ENCODE measurements at places on chromosomes 2 and 18.

DNA sequence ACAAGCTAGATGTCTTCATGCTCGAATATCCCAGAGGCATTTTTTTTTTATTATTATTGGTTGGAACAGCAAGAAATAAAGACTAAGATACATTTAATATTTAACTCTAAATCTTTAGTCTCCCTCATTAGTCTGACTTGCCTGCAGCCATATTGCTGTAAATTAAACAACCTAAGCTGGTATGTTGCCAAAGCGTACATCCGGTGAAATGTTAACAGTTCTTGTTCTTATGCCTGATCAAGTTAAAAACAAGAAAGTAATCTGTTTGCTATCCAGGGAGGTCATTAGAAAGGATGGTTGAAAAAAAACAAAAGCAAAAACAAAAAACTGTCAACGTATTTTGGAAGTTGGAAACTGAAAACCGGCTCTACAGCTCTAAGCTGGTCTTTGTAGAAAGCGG, 125.9 kb upstream of the NABP1 start:
- no peak for DNase-seq

GRCh38 chr2:7377916-7378569, 460.8 kb downstream of the RNF144A start:
- DNase-seq, result no peak

DNA sequence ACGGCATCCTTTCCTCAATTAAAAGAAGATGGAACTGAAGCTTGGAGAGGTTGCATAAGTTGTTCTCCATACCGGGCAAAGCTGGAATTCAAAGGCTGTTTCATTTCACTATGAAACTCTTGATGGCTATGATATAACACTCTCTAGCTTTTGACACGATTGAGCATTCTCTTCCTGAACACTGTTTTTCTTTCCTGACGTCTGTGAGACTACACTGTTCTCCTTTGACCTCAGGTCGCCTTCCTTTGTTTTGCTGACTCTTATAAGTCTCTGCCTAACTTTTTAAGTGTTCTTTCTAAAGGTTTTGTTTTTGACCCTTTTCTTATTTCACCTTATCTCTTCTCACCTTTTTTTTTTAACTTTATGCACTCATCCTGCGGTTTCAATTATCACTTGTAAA, 261.8 kb upstream of the LINC00305 start:
- no peak for DNase-seq

GRCh38 chr2:1742301-1742680, 2.0 kb downstream of the PXDN start:
- no peak for DNase-seq

GRCh38 chr2:232170396-232170795, 208.2 kb upstream of the ALPP start:
- no peak for DNase-seq

DNA sequence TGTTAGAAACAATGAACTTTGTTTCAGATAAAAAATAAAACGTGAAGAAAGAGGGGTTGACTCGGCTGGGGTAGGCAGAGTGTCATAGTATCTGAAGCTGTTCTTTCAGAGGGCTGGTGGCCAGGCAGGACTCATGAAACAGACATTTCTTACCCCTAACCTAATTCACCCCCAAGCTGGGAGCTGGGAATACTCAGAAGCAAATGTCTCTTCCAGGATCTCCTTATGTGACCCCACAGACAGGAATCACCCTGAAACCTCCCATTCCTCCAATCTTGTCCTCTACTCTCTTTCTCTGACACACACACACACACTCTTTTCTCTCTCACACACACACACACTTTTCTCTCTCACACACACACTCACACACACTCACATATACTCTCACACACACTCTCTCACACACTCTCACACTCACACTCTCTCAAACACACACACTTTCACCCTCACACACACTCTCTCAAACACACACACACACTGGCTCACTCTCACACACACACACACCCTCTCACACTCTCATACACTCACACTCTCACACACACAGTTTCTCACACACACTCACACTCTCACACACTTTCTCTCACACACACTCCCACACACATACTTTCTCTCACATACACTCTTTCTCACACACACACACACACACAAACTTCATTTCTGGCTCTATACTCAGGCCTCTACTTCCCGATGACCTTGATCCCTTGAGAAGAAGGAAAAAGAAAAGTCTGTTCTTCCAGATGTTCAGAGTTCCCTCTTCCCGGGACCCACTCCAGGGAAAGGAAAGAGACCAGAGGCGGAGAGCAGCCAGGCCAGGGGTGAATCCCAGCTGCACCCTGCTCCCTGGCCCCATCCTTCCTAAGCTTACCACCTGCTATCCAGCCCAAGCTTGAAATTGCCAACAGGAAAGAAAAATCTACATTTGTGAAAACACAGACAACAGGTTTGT, 167.7 kb downstream of the TXNL1 start:
- no peak for DNase-seq

DNA sequence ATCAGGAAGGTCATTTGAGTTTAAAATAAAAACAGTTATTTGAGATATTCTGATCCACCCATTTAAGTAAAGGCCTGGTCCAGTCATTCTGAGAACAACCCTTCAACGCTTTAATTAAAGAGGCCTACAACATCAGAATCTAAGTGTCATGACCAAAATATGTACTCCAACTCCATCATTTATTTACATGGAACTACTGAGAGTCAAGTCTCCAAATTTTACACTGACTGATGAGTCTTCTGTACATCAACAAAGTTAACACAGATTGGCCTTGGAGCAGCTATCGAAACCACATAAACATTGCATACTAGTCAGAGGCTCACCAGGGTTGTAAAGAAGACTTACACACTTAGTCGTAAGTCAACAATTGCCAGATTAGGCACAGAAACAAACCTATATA, 37.1 kb downstream of the PIEZO2 start:
- no peak for DNase-seq

- DNase-seq, result no peak
Measured at GRCh38 chr2:128495996-128496547, 177.4 kb upstream of the HS6ST1 start.

DNA sequence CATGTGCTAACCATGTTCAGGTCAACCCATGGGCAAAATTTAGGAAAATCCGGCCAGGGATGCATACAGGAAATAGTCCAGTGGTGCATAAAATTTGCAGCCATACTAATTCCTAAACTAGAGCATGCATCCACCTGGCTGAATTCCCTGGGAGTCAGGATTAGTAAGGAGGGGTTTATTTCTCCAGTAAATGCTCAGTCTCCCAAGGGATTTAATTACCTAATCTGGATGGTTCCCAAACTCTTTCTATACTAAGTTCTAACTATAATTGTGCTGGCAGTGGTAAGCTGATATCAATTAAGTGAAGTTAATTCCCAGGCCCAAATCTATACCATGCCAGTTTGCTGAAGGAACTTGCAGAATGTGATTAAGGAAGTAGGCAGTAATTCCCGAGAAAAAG, 26.2 kb upstream of the EVA1A start:
- no peak for DNase-seq

GRCh38 chr2:105329561-105330495, at the start of gene TGFBRAP1:
Gene TGFBRAP1, minus strand, starts transcription at chr2:105329735. Its CDS starts 21,434 bp downstream, at chr2:105308301.
- no peak for DNase-seq

DNA sequence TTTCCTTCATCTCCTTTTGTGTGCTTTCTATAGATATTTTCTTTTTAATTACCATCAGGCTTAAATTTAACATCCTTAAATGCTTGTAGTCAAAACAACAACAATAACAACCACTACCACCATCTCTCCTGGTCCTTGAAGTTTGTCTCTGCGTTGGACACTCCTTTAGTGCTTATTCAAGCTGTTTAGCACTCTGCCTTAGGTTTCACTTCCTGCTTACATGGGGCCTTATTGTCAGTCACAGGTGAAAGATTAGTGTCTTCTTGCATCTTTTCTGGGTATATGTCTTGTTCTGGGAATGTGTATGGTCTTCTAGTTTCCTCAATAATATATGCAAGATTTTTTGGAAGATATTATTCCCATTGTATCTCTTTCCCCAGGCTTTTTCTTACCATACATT, 240.1 kb upstream of the NXPH2 start:
- no peak for DNase-seq

DNA sequence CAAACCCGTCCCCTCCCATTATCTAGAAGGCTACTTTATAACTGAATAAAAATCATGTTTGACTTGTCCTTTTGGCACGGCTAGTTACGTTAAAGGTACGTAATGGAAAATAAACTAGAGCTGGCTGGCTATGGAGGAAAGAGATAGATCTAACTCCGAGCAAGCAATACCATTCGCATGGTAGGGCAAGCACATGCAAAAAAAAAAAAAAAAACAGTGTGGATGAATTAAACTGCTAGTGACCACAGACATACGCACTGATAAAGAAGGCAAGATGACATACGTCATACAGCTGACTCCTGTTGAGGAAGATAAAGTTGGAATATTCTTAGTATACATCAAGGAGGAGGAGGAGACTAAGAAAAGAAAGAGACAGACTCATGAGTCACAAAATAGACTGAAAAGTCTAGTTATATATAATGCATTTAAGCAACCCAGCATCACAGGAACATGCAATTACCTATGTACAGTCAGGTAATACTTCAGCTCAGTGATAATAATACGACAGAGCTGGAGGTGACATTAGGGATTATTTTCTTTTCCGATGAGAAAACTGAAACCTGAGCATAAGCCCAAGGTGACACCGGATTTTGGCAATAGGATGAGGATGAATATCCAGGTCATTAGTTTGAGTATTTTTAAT, 37.9 kb upstream of the NARS1 start:
- no peak for DNase-seq

DNA sequence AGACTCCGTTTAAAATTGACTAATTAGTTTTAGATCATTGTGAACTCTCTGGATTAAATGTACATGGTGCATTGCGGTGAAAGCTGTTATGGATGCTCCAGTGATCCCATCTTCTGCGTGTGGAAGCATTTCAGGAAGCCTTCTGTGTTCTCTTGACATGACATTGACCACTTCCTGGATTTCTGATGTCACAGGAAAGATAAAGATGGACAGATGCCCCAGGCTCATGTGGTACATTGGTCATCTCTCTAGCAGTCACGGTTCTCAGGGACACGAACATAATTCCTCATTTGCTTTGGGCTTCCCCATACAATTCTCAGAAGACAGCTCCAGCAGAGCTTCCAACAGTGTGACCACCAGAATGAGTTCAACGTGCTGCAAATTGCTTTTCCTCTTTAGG, 26.9 kb downstream of the AGAP1 start:
- no peak for DNase-seq

GRCh38 chr2:74515981-74516633, 1.9 kb downstream of the TLX2 start:
- DNase-seq, result no peak

DNA sequence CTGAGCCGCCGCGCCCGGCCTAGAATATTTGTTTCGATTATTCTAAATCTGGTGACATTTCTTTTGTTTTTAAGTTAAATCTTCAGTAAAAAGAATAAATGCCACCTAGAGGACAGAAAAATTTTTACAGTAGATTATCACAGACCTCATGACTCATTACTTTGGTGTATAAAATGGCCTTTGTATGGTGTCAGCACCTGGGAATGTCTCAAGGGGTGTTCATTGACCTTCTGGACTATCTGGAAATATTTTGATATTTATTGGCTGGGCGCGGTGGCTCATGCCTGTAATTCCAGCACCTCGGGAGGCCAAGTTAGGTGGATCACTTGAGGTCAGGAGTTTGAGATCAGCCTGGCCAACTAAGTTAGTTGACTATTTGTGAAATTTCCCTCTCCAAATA, 30.3 kb upstream of the SLC30A6 start:
- peak; percentile 76 for DNase-seq

DNA sequence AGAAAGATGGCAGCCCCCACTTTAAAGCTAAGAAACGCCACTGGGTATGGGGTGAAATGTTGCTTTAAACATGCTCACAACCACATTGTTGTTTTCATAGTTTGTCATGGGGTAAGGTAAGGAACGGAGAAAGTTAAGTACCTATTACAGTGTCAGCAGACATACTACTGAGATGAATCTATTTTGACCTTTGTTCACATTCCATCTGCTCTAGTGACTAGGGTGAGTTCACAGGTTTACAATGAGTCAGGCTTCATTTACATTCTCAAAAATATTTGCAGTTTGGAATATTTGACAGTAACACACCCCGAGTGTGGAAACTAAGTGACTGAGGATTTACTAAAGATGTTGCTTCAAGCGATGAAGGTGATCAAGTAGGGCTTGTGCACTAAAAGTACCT, 428.7 kb upstream of the ACVR2A start:
- peak; percentile 17 for DNase-seq

DNA sequence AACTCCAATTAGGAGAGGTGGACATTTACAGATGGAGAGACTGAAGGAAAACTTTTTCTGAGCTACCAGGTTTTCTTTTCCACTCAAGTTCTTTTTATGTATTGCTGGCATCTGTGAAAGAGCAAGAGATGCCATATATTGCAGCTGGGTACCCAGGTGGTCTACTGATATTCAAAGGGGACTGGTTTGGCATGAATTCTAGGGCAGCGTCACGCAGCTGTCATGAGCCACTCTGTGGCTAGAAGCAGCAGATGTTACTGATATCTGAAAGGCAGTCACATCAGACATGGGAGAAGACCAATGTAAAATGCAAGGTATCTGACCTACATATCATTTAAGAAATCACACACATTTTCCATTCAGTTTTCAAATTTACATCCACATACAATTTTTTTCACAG, 408.8 kb downstream of the GALNT13 start:
- no peak for DNase-seq

GRCh38 chr18:57772387-57772799, 30.7 kb downstream of the ATP8B1 start:
- no peak for DNase-seq

DNA sequence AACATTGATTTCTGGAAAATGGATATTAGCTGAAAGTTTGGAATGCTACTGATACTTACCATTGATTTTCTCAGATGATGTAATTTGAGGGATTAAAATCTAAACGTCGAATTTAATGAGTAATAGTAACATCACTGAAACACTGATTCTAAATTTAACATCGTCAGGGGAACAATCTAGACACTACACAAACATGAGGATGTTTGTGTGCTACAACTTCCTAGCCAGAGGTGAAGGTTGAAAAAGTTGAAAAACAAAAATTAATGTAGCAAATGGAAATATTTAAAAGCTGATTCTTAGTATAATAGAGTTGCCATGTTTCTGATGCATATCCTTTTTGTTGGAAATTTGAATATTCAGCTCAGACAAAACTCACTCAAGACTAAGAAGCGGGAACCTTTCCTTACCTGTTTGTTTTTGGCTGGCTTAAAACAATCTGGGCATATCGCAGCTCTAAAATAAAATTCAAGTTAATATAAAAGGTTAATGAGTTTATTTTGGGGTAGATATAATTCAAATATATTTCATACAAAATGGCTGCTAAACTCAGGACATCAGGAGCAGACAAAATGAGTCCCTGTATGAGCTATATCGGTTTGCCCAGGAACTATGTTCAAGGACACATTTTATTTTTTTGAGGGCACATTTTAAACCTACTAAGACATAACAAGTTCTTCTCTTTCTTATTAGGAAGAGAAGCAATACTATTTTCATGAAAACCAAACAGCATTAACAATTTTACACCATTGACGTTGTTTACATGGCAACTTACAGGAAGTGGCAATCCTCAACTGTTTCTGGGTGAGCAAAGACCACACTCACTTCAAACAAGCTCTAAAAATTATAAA, 52.6 kb upstream of the PEX13 start:
- DNase-seq, result no peak

GRCh38 chr2:139721411-139721995, 941.3 kb upstream of the NXPH2 start:
- DNase-seq, result no peak

All from HS-27A (cell line).